ENCODE measurements at places on chromosomes 3 and 15. TPM values are rescaled to one million over a fixed set of nuclear protein-coding genes. Genes with fewer than 3 reads are reported as not detected.

Gene CACNA2D2
- 0.17 TPM for total RNA-seq

Gene TGM5
- total RNA-seq = not detected

Gene FETUB
- total RNA-seq = not detected

Gene NRROS
- total RNA-seq = under 0.01 TPM

Gene ITPKA
- total RNA-seq = 15.6 TPM

Gene PRSS50
- not detected for total RNA-seq

Gene GTF2A2
- 27.6 TPM for total RNA-seq

Gene NANOGP8
- total RNA-seq = not detected

Gene DNAJA4
- 2.0 TPM for total RNA-seq

Gene ARHGEF26
- total RNA-seq = 3.4 TPM

Gene SPTBN5
- total RNA-seq = under 0.01 TPM

Gene AHSG
- total RNA-seq = not detected

Gene SLC22A14
- not detected for total RNA-seq

Gene SEMA5B
- not detected for total RNA-seq

Gene ST8SIA2
- not detected for total RNA-seq

Gene RETNLB
- not detected for total RNA-seq

Gene GOLGA8T
- total RNA-seq = not detected

Gene CPNE4
- not detected for total RNA-seq

Gene PLCL2
- total RNA-seq = 4.0 TPM

Data from bronchus fibroblast of lung (primary cell).